ENCODE measurements at places on chromosomes 3 and 15.

DNA sequence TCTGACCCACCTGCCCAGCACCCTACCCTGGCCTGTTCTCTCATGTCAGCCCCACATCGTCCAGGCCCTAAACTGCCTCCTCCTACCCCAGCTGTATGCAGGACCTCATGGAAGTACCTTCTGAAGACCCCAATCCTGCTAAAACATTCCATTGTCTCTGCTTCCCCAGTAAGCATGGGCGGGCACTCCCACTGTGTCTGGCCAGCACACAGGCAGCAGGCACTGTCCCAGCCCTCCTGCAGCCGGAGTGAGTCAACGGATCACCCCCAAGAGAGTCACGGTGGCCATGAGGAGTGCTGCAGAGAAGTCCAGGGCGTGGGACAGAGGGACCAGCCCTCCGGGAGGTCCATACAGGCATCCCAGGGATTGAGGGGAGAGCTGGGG, 36.4 kb upstream of the SLCO2A1 start:
- no peak for DNase-seq

- no peak for DNase-seq
Observed at GRCh38 chr15:88872106-88872505, 23.2 kb downstream of the HAPLN3 start.

GRCh38 chr3:153052096-153052460, 109.9 kb upstream of the RAP2B start:
- DNase-seq = no peak

DNA sequence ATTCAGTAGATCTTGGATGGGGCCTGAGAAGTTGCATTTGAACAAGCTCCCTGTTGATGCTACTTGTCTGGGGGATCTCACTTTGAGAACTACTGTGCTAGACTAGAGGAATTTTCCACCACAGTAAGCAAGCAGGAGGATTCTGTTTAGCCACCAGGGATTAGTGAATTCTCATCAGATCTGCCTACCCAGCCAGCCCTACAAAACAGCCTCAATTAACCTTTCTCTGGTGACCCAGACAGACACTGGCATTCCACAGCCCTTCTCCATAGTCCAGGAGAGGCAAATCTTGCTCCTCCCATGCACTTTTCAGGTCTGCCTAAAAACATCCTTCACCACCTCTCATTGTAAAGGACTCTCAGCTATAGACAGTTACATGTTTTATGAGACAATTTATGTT, 16.7 kb upstream of the MYH15 start:
- DNase-seq = no peak

DNA sequence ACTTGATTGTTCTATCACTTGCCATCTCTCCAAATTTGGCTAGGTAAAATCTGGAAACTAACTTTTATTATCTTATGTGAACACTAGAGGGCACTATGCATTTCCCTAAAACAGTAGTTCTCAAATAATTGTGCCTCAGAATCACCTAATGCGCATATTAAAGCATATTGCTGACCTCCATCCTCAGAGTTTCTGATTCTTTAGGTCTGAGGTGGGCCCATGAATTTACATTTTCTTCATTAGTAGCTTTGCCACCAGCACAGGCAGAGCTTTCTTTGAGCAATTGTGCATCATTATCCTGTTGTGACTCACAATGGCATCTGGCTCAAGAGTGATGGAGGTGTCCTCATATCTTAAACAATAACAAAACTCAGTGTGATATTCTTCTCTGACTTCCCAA, 17.5 kb upstream of the BCHE start:
- DNase-seq = peak; percentile 3

GRCh38 chr3:30764891-30765290, 129.6 kb downstream of the GADL1 start:
- no peak for DNase-seq

DNA sequence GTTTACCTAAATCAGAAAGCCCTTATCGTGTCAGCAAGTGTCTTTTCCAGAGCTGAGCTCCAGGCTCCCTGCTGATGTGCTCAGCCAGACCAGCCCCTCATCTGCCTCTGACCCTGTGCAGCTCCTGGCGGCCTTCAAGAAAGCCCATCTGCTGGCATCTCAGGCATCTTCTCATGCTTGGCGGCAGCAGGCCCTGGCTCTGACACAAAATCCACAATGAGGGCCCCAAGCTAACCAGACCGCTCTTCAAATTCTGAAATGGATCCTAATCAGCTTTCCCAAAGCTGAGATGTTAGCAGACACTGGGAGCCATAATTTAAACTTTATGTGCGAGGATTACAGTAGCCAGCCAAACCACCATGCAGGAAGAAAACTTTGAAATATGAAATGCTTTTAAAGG, 50.8 kb upstream of the CTDSPL start:
- DNase-seq = no peak

DNA sequence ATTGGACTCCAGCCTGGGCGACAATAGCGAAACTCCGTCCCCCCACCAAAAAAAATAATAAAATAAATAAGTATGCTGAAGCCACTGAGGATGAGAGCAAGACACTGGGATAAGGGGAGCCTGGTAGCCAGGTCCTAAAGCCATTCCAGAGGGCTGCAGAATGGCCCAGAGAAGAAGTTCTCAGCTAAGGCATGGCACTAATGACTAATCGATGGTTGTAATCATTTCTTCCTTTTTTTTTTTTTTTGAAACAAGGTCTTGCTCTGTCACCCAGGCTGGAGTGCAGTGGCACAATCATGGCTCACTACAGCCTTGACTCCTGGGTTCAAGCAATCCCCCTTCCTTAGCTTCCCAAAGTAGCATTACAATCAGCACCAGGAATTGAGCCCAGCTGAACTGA, 25.6 kb upstream of the ZNF774 start:
- no peak for DNase-seq

DNA sequence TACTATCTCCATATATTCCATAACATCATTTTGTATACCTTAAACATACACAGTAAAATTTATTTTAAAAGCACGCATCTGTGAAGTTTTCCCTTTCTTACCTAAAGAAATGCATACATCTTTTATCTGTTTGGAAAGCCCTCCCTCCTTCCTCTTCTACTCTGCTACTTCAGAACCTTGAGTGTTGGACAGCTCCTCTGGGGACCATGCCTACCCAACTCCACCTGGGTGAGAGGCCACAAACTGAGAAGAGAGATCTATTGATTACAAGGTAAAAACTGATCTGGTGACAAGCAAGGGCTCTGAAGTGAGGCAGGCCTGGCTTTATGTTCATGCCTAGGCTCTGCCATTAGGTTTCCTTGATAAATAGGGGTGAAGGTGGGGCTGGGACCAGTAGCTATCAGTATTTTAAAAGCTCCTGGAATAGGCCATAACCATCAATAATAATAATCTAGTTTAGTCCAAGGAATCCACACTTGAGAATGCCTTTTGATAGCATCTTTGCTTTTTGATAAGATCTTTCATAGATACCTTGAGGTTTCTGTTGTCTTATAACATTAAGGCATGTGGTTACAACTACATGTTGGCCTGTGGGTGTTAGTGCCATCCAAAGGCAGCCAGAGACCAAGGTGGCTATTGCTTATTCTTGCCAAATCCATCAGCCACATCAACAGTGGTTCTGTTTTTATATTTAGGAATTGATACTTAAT, 148.8 kb downstream of the KCNMB2 start:
- DNase-seq = no peak

DNA sequence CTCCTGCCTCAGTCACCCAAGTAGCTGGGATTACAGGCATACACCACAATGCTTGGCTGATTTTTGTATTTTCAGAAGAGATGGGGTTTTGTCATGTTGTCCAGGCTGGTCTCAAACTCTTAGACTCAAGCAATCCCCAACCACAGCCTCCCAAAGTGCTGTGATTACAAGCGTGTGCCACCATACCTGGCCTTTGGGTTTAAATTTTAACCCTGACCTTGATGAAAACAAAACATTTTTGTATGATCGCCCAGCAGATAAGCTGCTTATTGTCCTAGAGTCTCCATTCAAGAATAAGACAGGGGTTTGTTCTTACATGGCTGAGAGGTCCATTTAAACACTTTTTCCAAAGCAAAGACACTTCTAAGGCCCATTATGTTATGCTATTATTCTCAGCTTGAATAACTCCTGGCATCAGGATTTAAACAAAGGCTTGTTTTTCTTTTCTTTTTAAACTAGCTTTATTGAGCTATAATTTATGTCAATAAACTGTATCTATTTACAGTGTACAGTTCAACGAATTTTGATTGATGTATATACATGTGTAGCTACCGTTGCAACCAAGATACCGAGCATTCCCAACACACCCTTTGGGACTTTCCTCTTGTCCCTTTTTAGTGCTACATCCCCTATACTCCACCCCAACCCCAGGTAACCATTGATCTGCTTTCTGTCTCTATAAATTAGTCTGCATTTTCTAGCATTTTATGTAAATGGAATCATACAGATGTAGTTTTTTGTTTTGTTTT, 1.4 kb upstream of the MUC13 start:
- no peak for DNase-seq

DNA sequence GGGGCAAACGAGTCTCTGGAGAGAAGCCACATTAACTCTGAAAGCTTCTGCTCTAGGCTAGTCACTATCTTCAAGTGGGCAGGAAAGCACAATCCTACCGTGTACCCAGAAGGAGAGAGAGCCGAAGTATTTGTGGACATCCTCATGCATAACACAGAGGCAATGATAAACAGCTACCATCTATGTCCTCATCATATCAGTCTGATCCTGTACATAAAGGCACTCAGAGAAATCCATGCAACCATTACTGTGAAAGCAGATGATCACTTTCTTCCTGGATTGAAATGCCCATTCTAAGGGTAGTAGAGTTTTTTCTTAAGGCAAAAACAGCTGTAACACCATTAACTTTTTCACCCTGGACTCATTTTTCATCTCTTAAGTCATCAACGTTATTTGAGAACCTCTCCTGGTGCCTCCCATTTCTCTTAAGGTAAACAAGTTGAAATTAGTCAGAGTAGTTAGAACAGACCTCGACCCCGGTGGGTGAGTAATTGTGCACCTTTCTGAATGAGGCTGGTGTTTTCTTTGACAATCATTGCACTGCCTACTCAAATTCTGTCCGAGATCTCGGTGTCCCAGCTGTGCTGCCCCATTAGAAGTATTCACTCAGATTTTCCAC, 327.4 kb downstream of the SHQ1 start:
- DNase-seq = no peak

DNA sequence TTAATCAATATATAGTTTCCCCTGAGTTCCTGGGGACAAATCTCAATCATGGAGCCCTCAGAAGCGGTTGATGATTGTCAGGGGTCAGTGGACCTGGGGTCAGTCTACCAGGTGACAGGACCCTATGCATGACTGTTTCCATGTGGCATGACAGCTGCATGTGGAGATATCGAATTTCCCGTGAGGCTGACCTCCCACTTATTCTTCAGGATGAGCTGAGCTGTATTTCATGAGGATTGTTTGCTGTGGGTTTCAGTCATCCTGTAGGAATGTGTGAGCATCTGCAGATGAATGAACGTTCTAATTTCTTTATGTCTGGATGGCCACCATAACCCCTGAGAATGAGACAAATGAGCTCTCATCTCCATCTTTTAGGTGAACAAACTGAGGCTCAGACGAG, 93.0 kb upstream of the HES1 start:
- no peak for DNase-seq

GRCh38 chr3:168617658-168618057, 521.9 kb upstream of the GOLIM4 start:
- DNase-seq = no peak

- peak; percentile 74 for DNase-seq
Observed at GRCh38 chr15:98658831-98659699, 10.7 kb downstream of the IGF1R start.

DNA sequence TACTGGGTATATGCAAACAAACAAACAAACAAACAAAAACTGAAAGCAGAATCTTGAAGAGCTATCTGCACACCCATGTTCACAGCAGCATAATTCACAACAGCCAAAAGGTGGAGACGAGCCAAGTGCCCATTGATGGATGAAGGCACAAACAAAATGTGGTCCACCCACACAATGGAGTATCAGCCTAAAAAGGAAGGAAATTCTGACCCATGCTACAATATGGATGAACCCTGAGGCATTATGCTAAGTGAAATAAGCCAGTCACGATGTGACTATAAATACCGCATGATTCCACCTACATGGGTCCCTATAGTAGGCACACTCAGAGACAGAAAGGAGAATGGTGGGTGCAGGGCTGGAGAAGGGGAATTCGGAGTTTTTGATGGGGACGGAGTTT, 24.1 kb downstream of the XPC start:
- DNase-seq = no peak

- DNase-seq = no peak
Observed at GRCh38 chr3:61559136-61559731, 2.1 kb upstream of the PTPRG start.
